ENCODE measurements at places on chromosomes 11 and 22.

DNA sequence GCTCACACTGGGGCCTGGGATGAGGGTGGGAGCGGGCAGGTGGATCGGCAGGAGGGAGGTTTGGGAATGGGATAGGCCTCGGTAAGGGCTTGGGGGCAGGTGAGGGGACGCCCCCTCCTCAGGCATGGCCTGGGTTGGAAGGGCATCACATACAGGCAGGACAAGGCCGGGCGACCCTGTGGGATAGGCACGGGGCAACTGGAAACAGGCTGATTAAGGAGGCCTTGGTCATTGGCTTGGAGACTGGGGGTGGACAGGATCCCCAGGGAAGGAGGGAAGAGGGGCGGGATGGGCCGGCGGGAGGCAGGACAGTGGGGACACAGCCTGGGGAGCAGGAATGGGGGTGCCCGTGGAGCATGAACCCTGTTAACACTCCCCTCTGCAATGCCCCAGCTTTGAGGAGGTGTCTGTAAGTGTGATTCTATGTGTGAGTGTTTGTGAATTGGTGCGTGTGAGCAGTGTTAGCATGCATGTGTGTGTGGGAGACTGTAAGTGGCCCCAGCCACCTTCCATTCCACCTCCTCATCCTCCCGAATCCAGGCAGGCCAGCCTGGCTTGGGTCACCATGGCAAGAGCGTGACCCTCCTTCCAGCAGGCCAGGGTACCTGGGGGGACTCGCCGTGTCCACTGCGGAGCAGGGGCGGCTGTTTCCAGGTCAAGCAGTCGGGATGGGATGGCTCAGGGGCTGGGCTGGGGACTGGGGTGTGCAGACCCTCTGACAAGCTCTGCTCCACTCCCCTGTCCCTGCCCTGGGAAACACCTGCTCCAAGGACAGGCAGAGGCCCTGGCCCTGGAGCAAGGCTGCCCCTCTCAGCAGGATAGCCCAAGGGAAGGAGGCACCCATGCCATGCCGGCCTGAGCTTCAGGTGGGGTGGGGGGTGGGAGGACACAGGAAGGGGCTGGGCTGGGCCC lies 3.4 kb upstream of the PIM3 start:
- DNase-seq, result no peak

GRCh38 chr11:111819161-111819828 lies 52.1 kb downstream of the ALG9 start:
- DNase-seq, result no peak

DNA sequence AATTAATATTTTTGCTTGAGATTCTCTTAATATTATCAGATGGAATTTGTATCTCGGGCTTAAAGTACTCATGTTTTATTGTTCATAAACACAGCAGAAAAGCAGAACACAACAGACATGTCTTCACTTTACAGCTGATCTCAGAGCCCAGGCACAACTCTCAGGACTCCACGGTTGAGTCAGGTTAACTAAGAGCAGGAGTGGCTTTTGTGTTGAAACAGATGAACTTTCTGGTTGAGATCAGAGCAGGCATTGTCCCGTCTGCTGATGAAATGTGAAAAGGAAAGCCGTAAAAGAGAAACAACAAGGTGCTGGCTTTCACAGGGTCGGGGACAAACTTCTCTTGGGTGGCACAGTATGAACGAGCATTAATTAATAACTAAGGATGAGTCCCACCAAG lies 49.0 kb downstream of the JHY start:
- DNase-seq, result no peak

- no peak for DNase-seq
These were observed 1110.4 kb upstream of the CCDC90B start for GRCh38 chr11:84396521-84396920.

GRCh38 chr11:134646561-134646960 lies 234.5 kb upstream of the B3GAT1 start:
- no peak for DNase-seq

- no peak for DNase-seq
These were observed 133.9 kb upstream of the BMAL1 start for GRCh38 chr11:13143486-13144297.

DNA sequence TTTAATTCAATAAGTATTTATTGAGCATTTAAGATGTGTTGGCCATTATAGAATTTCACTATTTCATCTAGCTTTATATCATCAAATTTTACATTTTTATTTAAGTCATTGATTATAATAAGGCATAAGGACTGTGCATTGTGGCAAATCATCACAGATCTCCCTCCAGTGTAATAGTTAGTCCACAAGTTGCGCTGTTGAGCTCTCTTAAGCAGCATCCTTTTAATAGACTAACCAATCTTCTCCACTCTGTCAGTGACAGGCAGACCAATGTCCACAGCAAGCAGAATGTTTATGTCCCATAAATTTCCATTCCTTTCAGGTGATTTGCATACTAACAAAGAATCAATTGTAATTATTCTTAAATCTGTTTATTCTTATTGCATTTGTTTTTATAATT lies 595.3 kb upstream of the CCDC90B start:
- DNase-seq, result no peak

DNA sequence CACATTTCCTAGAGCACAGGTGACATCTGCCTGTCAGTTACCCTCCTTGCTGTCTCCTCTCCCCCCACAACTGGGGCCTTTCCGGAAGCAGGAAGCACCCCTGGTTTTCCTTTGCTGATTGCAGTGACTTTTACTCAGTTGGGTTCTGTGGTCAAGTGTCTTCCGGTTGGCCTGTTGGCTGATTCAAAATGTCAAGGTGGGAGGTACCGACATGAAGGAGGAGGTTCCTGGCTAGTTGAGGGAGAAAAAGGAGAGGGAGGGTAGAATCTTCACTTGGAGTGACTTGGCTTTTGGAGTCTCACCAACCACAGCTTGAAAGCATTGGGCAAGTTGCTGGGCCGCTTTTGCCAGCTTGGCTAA lies 9.3 kb upstream of the ADAMTS15 start:
- DNase-seq, result no peak

- no peak for DNase-seq
These were observed 583 bp downstream of the MRPL23 start for GRCh38 chr11:1947592-1948237.

DNA sequence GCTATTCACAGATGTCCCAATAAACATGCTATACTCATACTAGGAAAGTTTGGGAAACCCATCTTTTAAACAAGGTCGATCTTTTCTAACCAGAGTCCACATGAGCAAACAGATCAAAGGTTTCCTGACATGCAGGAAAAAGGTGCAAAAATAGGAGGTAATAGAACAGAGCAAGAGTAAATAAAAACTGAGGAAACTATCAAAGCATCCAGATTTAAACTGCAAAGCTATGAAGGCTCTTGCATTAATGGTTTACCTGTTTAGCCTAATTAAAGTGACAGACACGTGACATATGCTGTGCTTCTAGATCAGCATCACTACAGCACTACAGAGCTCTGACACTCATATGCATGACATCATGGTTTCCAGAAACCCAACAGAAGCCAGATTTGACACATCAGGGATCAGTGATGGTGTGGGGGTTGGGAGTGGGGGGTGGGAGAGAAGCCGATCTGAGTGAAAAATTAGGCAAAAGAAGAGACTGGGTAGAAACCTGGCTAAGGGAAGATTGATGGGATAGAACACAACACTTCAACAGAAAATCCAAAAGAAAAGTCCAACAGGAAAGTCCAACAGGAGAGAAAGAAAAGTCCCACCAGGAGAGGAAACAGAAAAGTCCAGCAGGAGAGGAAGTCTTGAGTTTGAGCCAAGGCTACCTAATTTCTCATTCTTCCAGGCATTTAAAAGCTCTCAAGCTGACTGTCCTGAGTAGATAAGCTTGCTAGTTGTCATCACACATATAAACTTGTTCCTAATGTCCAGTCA lies 262.3 kb downstream of the SOX6 start:
- no peak for DNase-seq

GRCh38 chr11:72829178-72829577 lies 15.0 kb downstream of the ATG16L2 start:
- DNase-seq, result no peak

GRCh38 chr22:46663001-46663400 lies 42.8 kb downstream of the GRAMD4 start:
- DNase-seq, result no peak

DNA sequence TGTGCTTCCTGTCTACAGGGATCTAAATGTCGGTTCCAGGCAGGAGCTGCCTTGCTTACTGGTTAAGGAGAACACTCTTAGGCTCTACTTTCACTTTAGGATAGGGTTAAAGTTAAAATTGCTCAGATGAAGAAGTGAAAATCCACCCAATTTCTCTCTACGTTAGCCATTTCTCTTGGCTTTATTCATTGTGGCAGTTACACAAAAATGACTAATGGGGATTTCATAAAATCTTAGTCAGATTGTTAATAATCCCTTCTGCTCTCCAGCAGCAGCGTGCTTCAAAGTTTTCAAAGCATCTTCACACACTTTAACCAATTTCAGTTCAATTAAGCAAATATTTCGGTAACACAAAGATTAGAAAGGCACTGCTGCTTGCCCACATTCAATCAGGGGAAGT lies 58.4 kb upstream of the RCN1 start:
- no peak for DNase-seq

DNA sequence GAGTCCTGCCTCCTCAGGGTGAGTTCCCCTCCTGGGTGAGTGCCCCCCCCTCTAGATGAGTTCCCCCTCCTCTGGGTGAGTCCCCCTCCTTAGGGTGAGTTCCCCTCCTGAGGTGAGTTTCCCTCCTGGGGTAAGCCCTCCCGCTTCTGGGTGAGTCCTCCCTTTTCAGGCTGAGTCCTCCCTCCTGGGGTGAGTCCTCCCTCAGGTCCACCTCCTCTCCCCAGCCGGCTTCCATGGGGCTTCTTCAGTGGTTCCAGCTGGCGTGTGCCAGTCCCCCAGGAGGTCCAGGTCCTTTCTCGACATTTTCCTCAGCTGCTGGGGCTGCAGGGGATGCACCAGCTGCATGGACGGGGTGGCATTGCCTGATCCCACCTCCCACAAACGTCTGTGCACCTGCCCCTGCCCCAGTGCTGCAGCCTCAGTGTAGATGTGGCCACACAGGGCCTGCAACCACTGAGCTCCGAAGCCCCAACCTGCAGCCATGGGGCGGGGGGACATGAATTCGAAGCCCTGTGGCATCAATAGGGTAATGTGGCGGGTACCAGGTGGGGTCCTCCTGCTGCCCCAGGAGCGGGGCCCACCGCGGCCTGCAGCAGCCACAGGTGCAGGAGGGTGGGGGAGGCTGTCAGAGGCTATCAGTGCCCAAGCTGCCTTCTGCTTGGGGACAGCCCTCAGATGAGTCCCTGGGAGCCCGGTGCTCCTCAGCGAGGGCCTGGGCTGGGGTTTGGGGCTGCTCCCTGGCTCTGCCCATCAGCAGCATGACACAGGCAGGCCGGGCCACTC lies 101.3 kb upstream of the FGF3 start:
- no peak for DNase-seq

- DNase-seq, result no peak
These were observed 11.7 kb upstream of the LDLRAD3 start for GRCh38 chr11:35932121-35932520.

- DNase-seq, result no peak
These were observed 163.0 kb downstream of the KIRREL3 start for GRCh38 chr11:126837581-126837980.

GRCh38 chr11:22583963-22584492 lies 41.6 kb downstream of the FANCF start:
- no peak for DNase-seq

DNA sequence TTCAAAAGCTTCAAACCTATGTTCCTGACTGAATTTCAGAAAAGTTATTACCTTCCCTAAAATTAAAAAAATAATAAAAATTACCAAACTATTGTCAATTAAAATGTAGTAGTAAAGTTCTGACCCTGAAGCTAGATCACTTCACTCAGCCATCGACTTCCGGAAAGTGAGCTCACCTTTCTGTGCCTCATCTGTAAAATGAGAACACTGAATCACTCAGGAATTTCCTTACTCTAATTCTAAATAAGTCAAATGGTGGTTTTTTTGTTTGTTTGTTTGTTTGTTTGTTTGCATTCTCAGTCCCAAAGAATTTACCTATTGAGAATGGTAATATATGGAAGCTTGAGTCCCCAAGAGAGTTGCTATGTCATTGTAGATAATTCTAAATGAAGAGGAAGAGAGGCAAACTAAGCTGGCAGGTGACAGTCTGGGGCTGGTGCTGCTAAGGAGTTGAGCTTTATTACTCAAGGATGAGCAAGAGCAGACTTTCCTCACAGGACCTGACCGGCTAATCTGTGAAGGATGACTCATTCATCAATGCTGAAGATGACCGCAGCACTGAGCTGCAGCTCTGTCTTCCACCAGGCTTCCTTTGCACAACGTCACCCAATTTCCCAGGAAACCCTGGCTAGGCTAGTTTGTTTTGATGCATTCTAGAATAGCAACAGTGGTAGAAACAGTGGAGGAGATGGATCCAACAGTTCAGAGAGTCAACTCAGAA lies 248.8 kb downstream of the RAB38 start:
- DNase-seq, result no peak

DNA sequence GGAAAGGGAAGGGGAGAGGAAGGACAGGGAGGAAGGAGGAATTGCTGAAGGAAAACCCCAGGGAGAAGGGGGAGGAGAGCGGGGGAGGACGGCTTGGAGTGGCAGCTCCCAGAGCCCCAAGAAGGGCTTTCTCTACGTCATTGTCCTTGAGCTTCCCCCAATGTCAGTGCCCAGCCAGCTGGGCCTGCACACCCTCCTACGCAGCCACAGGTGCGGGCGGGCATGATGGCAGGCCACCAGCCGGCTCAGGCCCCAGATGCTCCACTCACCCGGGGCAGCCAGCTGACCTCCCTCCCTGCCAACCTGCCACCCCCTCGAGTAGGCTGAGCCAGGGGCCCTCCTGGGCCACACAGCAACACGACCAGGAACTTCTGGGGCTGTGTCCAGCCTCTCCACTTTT lies 11.2 kb downstream of the SYT7 start:
- no peak for DNase-seq

DNA sequence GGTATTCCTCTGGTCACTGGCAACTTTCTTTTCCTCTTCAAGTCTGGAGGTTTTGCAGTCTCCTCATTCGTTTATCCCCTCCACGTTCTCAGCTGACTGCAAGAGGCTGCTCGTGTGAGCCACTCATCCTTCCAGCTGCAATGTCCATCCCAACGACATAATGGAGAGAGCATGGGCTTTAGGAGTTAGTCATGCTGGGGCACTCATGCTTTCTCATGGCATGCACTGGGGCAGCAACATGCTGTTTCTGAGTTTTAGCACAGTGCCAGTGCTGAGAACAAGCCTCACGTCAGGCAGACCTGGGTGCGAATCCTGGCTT lies 7.1 kb downstream of the DCPS start:
- DNase-seq, result no peak

GRCh38 chr22:46165977-46166376 lies 15.7 kb downstream of the PPARA start:
- DNase-seq, result no peak

- DNase-seq, result no peak
These were observed 113.6 kb downstream of the MICAL3 start for GRCh38 chr22:17910561-17911311.

GRCh38 chr11:11477695-11478420 lies 124.8 kb upstream of the CSNK2A3 start:
- DNase-seq, result no peak

Measured in stimulated activated CD8-positive, alpha-beta memory T cell treated with anti-CD3 and anti-CD28 coated beads, Interleukin-4, amount 100 ng/mL, for 1 hour (primary cell).